ENCODE measurements at places on chromosomes 6 and 20.

- no peak for DNase-seq
These were observed 1279.0 kb upstream of the MAP3K7 start for GRCh38 chr6:91865889-91866288.

GRCh38 chr20:21513181-21513663 is 642 bp downstream of the NKX2-2 start:
- no peak for DNase-seq

DNA sequence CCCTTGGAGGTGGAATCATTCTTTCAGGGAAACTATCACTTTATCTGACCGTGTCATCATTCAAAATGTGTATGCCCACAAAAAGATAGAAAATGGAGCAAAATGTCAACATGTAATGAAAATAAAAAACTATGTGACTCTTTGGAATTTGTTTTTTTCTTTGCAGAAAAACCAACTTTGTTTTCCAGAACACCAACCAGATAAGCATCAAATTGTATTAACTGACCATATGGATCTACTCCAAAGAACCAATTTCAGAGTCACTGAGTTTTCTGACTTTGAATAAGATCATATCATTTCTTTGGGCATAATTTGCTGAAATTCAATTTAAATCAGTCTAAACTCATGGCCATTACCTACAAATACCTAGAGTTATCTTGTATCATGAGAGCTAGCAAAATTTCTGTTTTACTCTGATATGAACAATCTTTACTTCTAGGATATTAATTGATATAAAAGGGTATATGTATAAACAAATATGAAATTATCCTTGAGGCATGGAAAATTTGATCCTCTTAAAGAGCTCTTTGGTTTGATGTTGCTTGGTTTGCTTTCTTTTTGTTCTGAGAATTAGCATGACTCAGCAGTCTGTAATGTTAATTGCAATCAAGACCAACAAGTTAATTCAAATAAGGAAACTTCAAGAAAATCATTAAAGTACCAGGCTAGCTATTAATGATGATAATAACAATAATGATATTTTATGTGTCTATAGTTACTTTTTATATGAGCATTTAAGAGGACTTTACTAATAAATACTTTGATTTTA is 444.4 kb upstream of the MARCKS start:
- no peak for DNase-seq

DNA sequence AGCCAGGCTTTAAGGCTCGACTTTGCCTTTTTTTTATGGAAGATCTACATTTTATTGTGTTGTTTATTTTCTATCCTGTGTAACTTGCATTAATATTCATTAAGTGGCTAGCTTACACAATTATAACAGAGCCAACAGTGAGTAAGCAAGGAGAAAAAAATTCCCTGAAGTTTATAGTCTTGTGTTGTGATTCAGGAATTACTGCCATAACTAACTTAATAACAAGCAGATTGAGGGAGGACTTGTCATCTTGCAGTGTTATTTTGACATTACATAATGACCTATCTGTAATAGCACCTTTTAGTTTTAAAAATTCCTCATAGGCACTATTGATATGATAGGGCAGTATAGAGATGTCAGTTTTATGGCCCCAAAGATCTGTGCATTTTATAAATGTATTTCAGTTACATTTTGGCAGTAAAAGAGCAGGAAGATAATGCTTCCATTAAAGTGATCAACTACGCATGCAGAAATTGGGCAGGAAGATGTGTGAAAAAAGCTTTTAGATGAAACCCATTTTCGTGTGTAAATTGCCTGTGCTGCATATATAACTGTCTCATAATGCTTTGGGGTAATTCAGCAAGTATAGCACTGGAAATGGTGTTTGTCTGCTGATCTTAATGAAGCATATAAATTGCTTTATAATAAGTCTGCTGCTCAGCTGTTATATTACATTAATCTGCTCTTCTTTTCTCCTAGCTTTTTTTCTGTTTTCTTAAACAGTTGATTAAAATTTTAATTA is 123.0 kb downstream of the SMAP1 start:
- no peak for DNase-seq

GRCh38 chr6:64789476-64789875 is 917.5 kb downstream of the EYS start:
- DNase-seq, result no peak

DNA sequence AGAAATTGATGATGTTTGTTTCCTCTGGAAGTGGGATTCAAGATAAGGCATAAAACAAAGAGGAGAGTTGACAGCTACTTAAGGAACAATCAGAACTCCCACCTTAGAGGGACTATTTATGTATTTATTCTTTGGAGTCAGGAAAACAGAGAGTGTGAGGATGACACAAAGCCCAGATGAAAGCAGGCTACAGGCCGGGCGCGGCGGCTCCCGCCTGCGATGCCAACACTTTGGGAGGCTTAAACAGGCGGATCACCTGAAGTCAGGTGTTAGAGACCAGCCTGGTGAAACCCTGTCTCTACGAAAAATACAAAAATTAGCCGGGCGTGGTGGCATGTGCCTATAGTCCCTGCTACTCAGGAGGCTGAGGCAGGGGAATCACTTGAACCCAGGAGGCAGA is 393.0 kb upstream of the PLCB4 start:
- no peak for DNase-seq

GRCh38 chr6:139485742-139486475 is 111.5 kb upstream of the CITED2 start:
- no peak for DNase-seq
